ENCODE measurements at places on chromosomes 3 and 15.

DNA sequence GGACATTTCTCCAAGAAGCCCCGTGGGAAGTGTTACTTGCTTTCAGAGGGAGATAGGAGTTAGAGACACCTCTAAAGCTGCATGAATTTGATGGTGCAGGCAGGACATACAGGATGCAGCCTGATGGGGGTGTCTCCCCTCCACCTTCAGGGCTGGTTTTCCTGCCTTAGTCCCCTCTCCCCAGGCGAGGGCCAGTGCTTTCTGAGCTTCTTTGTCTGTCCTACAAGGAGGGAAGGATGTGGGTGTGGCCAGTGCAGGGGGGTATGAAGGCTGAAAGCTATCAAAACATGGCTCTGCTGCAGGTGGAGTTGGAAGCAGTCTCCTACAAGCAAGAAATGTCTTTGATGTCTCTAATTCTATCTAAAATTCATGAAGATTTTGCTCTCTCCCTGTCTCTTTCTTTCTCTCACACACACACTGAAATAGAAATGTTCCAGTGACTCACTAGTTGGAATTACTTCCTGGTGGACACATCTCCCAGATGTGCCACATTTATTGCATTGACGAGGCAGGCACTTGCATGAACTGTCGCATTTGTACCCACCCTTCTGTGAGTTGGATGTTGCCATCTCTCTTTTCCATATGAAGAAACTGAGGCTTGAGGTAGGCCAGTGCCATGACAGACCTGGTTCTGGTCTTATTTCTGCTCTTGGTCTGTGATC lies 13.9 kb upstream of the PODXL2 start:
- no peak for DNase-seq

GRCh38 chr15:33328106-33328505 lies 17.3 kb downstream of the RYR3 start:
- DNase-seq, result no peak

GRCh38 chr15:59931646-59932261 lies 72.4 kb upstream of the FOXB1 start:
- no peak for DNase-seq

- DNase-seq, result no peak
Measured at GRCh38 chr3:165642761-165643420, 194.3 kb downstream of the BCHE start.

DNA sequence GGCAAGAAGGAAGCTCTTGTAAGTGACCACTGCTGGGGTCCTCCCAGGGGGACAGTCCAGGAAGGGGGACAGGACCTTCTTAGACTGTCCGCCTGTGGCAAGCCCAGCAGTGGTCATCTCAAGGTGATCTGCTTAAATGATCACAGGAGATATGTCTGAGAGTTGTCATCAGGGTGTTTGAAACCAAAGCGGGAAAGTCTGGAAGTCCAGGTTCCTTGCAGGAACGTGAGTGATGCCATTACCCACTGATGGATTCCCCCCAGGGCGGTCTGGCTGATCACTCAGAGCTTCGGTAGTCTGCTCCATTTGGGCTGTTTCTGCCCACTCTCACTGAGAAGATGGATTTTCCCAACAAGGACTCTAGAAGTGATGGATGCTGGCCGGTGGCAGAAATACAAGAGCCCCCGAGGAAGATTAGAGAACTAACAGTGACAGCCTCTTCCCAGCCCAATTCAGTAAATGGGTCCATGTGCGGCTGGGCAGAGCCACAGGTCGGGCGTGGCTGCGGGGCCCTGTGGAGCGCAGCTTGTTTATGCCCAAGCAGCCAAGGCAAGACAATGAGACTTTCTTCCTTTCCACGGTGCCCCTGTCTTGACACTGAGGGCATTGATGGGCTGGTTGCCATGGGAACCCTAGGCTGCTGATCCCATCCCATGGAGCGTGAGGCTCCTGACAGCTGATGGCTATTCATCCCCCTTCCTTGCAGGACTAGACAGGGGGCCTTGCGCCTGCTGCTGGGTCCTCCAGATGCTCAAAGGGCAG lies 9.5 kb downstream of the PCSK6 start:
- no peak for DNase-seq

- no peak for DNase-seq
Measured at GRCh38 chr3:101690972-101691371, 4.5 kb upstream of the RPL24 start.

All from left renal pelvis (tissue), 4 donors.